ENCODE measurements at places on chromosomes 1 and 21.

GRCh38 chr1:67133177-67133576 is 1.6 kb downstream of the C1orf141 start:
- DNase-seq: no peak

- no peak for DNase-seq
Measured at GRCh38 chr1:225739542-225740107, 38.0 kb upstream of the SRP9 start.

- peak; percentile 1 for DNase-seq
Measured at GRCh38 chr1:201282931-201283829, at the start of gene PKP1. Gene PKP1 (plus strand): TSS chr1:201283506. CDS start chr1:201283703, 197 bp downstream.

- DNase-seq: no peak
Measured at GRCh38 chr1:26021647-26022403, at the start of gene EXTL1. Gene EXTL1 (plus strand): TSS chr1:26021775. CDS start chr1:26022647, 872 bp downstream.

- no peak for DNase-seq
Measured at GRCh38 chr1:23475134-23475628, 8.8 kb downstream of the ASAP3 start.

DNA sequence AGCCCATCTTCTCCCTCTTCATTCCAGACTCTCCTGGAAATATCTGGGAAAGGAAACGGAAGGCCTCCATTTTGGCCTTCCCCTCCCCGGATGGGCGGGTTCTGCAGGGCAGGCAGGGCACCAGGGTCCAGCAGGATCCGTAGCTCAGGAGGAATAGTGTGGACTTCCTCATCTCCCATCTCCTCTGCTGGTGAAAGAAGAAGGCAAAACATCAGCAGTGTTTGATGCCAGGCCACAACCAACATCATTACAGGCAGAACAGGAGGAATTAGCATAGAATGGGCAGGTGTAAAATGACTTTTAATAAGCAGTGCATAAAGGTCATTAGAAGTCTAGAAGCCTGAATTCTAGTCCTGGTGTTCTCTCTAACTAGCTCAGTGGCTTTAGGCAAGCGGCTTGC is 165.9 kb downstream of the TGFBR3 start:
- no peak for DNase-seq

- no peak for DNase-seq
Measured at GRCh38 chr21:38269576-38269936, 12.8 kb downstream of the KCNJ15 start.

GRCh38 chr1:13495186-13495585 is 18.6 kb downstream of the LRRC38 start:
- DNase-seq: no peak

GRCh38 chr1:231818337-231818736 is 191.7 kb downstream of the DISC1 start:
- no peak for DNase-seq

DNA sequence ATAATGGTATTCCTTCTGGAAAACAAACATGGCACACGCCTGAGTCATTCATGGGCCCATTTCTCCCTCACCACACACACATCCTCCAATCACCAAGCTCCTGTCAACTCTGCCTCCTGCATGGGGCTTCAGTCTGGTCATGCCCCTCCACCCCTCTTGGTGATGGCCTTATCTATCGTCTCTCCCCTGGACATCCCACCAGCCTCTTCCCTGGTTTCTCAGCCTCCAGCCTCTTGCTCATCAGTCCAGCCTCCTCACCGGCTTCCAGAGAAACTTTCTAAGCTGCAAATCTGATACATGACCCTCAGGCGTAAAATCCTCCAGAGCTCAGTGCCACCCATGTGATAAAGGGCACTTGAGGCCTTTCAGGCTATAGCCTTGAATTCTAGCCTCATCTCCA is 243.9 kb downstream of the FOXD2 start:
- no peak for DNase-seq

DNA sequence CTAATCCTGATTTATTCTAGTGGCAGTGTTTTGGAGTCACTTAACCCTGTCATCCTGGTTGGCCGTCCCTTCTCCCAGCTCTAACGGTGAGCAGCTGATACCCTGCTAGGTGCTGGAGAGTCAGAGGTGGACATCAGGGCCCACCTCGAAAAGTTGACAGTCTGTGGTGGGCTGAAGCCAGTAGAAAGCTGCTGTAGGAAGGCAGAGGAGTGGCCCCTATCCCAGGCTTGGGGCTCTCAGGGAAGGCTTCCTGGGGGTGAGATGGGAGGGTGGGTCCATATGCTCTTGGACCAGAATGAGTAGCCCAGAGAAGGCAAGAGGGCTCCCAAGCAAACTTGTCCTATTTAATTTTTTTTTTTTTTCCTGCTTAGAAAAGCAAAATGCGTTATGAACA is 475 bp upstream of the RPL5 start:
- DNase-seq: no peak

- DNase-seq: no peak
Measured at GRCh38 chr1:241695246-241696171, 43.4 kb downstream of the WDR64 start.

Data from activated T-cell treated with anti-CD3 and anti-CD28 coated beads for 24 hours (primary cell).